ENCODE measurements at places on chromosomes 2 and 18.

DNA sequence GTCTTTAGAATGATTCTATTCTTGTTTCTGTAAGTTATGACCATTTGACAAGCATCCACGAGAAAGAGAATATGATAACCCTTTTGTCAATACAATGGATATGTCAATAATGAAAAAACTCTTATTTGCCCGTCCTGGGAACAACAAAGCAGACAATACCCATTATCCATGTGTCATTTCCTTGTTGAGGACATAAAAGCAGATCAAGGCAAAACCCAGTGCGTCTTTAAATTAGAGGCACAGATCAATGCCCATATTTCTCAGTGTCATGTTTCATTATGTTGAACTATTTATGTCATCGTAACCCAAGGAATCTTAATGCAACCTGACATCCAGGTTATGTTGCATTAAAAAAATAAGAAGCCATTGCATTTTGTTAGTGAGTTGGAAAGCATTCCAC lies 365.0 kb upstream of the CELF4 start:
- ATAC-seq: no peak

GRCh38 chr2:146661473-146662096 lies 1183.2 kb upstream of the ACVR2A start:
- no peak for ATAC-seq

GRCh38 chr2:102513355-102513939 lies 40.4 kb downstream of the SLC9A4 start:
- ATAC-seq: no peak

- ATAC-seq: no peak
Observed at GRCh38 chr18:14924226-14924625, 176.3 kb downstream of the ANKRD30B start.

GRCh38 chr2:46647766-46648742 lies 168.7 kb downstream of the TMEM247 start:
- ATAC-seq: no peak

- no peak for ATAC-seq
Observed at GRCh38 chr18:74508366-74508765, 12.2 kb downstream of the CNDP2 start.

- no peak for ATAC-seq
Observed at GRCh38 chr2:176733698-176734430, 464.6 kb downstream of the MTX2 start.

DNA sequence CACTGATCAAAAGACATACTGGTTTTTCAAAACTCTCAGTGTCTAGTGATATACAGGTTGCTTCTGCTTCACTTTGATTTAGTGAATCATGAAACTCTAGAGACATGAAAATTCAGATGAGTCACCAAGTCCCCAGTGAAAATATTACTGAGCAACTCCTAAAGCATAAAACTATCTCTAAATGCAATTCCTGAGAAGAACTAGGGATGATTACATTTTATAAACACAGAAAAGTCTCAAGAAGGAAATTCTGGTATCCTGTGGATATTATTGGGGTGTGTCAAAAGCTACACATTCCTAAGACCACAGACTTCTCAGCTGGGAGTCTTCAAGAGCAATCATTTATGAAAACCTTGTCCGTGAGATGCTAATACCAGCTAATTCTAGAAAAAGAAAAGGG lies 9.7 kb downstream of the LRRTM4 start:
- no peak for ATAC-seq

- no peak for ATAC-seq
Observed at GRCh38 chr2:8204711-8205110, 477.1 kb upstream of the ID2 start.

DNA sequence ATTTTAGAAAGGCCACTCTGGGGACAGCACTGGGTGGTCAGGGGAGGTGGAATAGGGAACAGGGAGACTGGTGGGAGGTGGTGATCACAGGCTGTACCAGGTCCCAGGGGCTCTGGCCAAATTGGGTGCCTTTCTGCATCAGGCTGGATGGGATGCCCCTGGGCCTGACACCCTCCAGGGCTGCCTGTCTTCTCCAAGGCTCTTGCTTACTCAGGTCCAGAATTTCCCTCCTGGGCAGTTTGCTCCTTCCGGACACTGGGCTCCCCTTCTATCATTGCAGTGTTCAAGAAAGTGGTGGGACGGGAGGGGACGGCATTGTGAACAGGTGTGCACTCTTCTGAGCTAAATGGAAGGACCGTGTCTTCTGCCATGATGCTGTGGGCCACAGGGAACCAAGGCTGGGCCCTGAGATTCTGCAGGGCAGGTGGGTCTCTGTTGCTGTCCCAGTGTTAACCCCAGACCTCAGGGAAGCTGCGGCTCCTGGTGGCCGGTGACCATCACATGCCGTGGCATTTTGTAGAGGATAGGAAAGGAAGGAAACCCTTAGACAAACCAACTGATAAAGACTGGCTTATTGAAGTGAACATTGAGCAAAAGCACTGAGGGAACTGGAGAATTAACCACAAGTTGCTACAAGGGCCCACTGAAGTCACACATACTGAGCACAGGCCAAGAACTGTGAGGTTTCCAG lies 93.7 kb upstream of the HS6ST1 start:
- no peak for ATAC-seq
